ENCODE measurements at places on chromosomes 7 and 10. TPM values are rescaled to one million over a fixed set of nuclear protein-coding genes. Genes with fewer than 3 reads are reported as not detected.

Gene RAB11FIP2
- total RNA-seq, result 9.2 TPM

Gene SEM1
- total RNA-seq, result 70.9 TPM

Gene BMPER
- 7.4 TPM for total RNA-seq

Gene MINDY4
- 4.2 TPM for total RNA-seq

Gene NUDT5
- total RNA-seq, result 61.4 TPM

Gene TRRAP
- total RNA-seq, result 22.5 TPM

Gene DNAJC9
- 30.8 TPM for total RNA-seq

Gene FAM131B
- total RNA-seq, result 3.9 TPM

Gene UFSP1
- total RNA-seq, result 3.5 TPM

Gene TBL2
- total RNA-seq, result 76.7 TPM

Gene MYO3A
- total RNA-seq, result not detected

Gene ARMC3
- not detected for total RNA-seq

Gene RBM20
- total RNA-seq, result 1.2 TPM

Gene TMEM130
- 1.9 TPM for total RNA-seq

Gene FAM3C
- total RNA-seq, result 30.9 TPM

Gene KLF14
- 0.13 TPM for total RNA-seq

Gene NME8
- not detected for total RNA-seq

Gene BAMBI
- total RNA-seq, result 23.4 TPM

Gene CNOT4
- 15.4 TPM for total RNA-seq

Gene SVOPL
- total RNA-seq, result not detected

Gene H2BK1
- total RNA-seq, result not detected

Gene TDRD1
- total RNA-seq, result not detected

Gene DPCD
- total RNA-seq, result 36.3 TPM

Gene P4HA1
- 189 TPM for total RNA-seq

Gene SH2D4B
- total RNA-seq, result not detected

Gene TACC2
- total RNA-seq, result 6.9 TPM

Gene AS3MT
- total RNA-seq, result 1.8 TPM
